ENCODE measurements at places on chromosomes 4 and X. TPM values are rescaled to one million over a fixed set of nuclear protein-coding genes. Genes with fewer than 3 reads are reported as not detected.

Gene GABRG1
- not detected for total RNA-seq

Gene SPANXC
- total RNA-seq: not detected

GRCh38 chr4:75037252-75037651 is 104.3 kb downstream of the PARM1 start:
- no peaks in the 10 kb centered on the region for H3K27me3 ChIP-seq
- no peak overlapping the region for H3K4me3 ChIP-seq
- H3K36me3 ChIP-seq: no peaks in the 10 kb centered on the region
- no peak for DNase-seq
- H3K4me1 ChIP-seq: no peaks in the 10 kb centered on the region
- no peak overlapping the region for H3K27ac ChIP-seq

- H3K27me3 ChIP-seq: no peaks in the 10 kb centered on the region
- H3K4me3 ChIP-seq: no peak overlapping the region
- no peaks in the 10 kb centered on the region for H3K4me1 ChIP-seq
- peaks cover 50% of the 10 kb centered on the region for H3K36me3 ChIP-seq
- no peak overlapping the region for H3K27ac ChIP-seq
- no peak for DNase-seq
These were observed 58.5 kb downstream of the PPA2 start for GRCh38 chr4:105415281-105415744.

Gene CEP135
- total RNA-seq: 8.4 TPM
